ENCODE measurements at places on chromosomes 4 and X.
A peak's percentile ranks its signal among the peaks of the same experiment; 100 is the strongest.

DNA sequence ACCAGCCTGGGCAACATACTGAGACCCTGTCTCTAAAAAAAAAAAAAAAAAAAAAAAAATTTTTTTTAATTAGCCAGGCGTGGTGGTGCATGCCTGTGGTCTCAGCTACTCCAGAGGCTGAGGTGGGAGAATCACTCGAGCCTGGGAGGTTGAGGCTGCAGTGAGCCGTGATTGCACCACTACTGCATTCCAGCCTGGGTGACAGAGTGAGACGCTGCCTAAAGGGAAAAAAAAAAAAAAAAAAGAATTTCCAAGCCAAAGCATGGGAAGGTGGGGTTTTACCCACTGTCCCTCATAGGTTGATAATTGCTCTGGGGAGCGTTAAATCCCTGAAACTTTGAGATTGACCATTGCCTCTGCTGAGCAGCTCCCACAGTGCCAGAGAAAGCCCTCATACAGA lies 427.5 kb downstream of the BCOR start:
- no peak for DNase-seq

DNA sequence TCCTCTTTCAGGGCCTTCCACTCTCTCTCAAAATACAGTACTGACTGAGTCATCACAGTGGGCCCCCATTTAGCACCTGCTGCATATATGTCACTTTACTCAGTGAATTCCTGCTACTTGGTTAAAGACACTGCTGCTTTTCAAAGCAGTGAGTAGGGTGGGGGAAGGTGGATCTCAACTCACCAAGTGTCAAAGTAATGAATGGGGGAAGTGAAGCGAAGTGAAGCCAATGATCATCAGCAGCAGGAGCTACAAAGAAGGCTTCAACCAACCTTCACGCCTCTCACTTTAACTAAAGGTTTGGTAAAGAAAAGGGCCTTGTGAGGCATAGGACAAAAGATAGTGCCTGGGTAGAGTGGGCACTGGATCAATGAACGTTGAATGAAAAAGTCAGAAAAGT lies 424.1 kb downstream of the SMARCA1 start:
- DNase-seq = no peak

DNA sequence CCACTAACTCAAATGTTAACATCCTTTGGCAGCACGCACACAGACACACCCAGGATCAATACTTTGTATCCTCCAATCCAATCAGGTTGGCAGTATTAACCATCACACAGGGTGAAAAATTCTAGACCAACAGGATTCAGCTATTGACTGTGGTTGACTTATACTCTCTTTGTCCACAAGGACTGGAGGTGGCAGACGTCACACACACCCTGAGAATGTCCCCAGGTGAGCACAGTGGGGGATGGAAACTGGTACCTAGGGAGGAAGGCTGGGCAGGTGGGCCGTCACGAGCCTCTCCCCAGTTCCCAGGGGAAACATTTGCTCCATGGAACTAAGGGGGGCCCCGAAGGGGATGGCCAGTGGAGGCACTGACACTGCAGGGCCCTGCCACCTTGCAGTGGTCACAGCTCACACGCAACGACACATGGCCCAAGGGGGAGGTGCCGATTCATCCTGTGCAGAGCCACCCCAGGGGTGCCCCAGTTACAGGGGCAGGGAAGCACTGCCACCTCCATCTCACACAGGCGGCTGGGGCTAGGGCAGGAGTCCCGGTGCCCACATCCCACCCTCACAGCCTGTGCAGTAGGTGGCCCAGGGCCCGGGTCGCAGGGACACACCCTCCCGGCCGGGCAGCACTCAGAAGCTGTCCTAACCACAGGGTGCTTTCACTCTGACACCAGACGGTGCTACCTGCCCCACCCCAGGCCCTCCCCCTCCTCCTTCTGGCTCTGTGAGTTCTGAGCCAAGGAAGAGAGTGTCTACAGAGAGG lies 17.4 kb downstream of the ZFYVE28 start:
- DNase-seq = peak; percentile 74

DNA sequence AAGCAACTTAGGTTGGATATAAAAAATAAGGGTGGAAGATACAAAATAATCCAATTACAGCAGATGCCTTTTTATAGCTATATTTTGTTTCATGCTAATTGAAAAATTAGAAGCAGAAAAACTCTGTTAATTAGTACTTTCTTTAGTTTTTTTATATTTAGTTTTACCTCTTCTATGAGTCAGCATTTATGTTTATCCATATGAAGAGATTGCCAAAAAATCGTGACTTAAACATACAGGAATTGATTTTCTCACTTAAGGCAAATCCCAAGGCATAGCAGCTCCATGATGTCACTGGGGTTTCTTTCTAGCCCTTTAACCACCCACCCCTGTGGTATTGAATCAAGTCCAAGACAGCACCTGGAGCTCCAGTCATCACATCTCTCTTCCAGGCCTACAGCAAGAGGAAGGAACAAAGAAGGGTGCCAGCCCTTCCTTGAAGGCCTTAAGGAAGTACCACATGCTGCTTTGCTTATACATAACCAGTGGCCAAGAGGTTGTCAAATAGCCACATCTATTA lies 365.8 kb upstream of the TENM3 start:
- no peak for DNase-seq

DNA sequence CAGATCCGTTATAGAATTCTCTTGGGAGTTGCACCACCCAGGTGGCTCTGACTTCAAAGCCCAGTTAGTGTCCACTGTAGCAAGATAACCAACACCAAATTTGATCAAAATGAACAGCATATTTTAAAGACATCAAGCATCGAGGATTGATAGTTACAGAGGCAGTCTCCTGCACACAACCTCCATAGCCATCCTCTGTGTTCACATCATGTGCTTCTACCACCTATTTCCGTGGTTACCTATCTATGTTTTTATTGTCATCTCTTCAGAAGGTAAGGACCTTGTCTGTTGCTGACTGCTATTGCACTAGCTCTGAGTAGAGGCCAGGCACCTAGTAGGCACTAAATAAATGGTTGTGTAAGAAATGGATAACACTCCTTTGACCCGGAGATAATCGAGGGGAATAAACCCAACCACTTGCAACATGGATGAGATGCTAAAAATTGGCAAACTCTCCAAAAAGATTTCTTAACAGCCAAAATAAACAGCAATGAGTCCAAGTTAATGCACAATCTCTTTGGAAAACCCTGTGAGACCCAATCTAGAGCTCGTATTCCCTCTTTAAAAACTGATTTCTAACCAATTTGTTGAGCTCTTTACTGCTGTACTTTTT lies 14.7 kb upstream of the C1QTNF7 start:
- no peak for DNase-seq

DNA sequence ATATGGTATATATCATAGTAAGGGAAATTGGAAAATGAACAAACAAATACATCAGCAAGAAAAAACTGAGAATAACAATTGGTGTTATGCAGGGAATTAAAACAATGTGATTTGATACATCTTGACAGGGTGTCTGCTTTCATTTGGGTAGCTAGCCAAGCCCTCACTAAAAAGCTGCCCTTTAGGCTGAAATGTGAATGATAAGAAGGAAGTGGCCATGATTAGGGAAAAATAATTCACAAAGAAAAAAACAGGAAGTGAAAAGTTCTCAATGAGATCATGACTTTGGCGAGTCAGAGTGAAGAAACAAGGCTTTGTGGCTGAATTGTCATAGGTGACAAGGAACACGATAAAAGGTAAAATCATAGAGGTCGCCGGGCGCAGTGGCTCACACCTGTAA lies 675.8 kb upstream of the SLIT2 start:
- no peak for DNase-seq

GRCh38 chrX:119389871-119390501 lies 9.2 kb upstream of the SLC25A43 start:
- DNase-seq = no peak

GRCh38 chr4:659851-660250 lies 14.2 kb downstream of the ATP5ME start:
- no peak for DNase-seq

DNA sequence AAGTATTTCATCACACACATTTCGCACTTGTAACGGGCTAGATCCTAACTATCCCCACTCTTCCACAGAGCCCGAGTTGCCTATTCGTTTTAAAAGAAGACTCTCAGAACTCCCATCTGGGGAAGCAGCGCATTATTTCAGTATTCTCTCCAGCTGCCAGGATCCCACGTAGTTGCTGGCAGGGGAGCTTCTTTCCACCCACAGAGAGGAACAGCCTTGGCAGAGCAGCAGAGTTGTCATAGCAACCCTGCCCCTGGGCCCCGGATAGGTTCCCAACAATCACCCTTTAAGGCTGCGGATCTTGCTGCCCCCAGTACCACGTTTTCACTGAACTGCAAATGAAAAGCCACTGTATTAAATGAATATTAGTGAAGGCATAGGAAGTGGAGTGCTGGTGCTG lies 106.7 kb downstream of the GPM6A start:
- DNase-seq = peak; percentile 11

- DNase-seq = no peak
These were observed 56.4 kb upstream of the SCML1 start for GRCh38 chrX:17680732-17681413.

DNA sequence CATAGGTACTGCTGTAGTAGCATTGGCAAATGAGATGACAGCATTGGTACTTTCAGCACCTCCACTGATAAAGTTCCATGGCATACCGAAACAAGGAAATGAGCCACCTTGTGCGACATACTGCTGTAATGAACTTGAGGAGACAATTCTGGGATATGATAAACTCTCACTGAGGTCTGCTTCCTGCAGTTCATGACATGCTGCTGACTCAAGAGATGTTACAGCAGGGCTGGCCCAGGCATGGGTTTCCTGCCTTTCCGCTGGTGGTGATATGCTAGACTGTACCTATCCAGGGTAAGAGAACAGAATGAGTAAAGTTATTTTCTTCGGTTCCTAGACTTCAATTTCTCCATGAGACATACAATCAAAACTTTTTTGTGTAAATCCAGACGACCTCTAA lies 17.1 kb downstream of the BEND2 start:
- no peak for DNase-seq

GRCh38 chrX:111695297-111695880 lies 14.4 kb downstream of the ALG13 start:
- no peak for DNase-seq

- no peak for DNase-seq
These were observed 21.1 kb downstream of the AIFM1 start for GRCh38 chrX:130144509-130144908.

DNA sequence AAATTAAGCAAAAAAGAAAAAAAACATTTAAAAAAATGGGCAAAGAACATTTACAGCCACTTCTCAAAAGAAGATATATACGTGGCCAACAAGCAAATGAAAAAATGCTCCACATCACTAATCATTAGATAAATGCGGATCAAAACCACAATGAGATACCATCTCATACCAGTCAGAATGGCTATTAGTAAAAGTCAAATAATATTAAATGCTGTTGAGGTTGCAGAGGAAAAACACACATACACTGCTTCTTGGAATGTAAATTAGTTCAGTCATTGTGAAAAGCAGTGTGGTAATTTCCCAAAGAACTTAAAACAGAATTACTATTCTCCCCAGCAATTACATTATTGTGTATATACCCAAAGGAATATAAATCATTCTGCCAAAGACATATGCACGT lies 1189.0 kb downstream of the PCDH18 start:
- DNase-seq = no peak

DNA sequence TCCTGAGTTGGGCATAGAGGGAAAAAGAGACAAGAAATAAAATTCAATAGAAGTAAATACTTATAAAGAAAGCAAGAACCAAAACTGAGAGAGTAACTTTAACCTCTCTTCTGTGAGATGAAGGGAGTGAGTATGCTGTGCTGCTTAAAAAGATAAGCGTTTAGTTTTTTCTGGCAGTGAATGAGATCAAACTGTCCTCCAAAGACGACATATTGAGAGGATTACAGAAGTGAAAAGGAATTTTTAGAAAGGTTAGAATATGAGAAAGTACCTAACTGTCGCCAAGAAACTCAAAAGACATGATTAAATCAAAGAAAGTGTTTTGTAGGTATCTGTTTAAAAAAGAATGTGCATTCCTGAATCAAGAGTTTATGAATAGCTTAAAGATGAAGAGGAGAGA lies 16.0 kb downstream of the GAB1 start:
- DNase-seq = no peak

DNA sequence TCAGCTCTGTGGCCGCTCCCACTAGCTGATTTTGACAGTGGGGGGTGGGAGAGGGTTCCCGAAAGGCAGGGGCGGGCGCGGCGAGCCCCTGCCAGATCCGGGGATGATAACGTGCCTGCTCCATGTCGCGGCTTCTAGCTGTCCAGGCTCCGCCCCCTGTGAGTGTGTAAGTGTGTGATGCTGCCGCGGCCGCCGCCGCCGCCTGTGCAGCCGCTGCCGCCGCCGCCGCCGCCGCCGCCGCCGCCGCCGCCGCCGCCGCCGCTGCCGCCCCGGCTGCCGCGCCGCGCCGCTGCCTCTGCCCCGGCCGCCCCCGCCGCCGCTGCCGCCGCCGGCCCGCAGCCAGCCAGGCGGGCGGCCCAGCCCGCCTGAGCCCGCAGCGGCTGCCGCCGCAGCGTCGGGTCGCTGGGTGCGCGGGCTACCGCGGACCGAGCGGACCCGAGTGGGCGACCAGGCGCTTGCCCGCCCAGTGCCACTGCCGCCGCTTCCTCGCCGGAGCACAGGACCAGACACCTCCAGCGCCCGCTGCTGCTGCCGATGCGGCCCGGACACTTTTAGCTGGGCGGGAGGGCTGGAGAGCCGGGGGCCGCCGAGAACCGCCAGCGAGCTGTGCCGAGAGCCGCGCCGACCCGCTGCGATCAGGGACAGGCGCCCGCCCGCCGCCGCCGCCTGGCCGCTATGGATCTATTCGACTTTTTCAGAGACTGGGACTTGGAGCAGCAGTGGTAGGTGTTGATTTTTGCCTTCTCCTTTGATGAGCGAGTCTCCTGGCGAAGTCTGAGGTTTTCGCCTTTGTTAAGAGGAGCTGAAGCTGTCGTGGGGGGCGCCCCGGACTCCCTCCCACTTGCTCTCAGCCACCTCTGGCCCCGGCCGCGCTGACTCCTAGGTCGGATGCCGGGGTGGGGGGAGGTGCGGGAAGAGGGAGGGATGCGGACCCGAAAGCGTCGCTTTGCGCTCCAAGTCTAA lies at the start of gene AFF2:
Gene AFF2 (plus strand): TSS at position 195 of the 963 bp plus-strand sequence. CDS start 481 bp downstream, at position 676.
- peak; percentile 29 for DNase-seq

GRCh38 chrX:51608126-51608525 lies 10.6 kb downstream of the CENPVL3 start:
- no peak for DNase-seq

All from body of pancreas (tissue), 4 donors.